NCI-H146 (cell line): ENCODE measurements at places on chromosomes 7 and 10.
A peak's percentile ranks its signal among the peaks of the same experiment; 100 is the strongest.

- DNase-seq, result no peak
Observed at GRCh38 chr10:76492026-76492425, 1060.6 kb downstream of the LRMDA start.

- DNase-seq, result no peak
Observed at GRCh38 chr7:21495731-21496130, 47.1 kb upstream of the DNAH11 start.

GRCh38 chr7:158811461-158811860 lies 17.8 kb downstream of the ESYT2 start:
- no peak for DNase-seq

DNA sequence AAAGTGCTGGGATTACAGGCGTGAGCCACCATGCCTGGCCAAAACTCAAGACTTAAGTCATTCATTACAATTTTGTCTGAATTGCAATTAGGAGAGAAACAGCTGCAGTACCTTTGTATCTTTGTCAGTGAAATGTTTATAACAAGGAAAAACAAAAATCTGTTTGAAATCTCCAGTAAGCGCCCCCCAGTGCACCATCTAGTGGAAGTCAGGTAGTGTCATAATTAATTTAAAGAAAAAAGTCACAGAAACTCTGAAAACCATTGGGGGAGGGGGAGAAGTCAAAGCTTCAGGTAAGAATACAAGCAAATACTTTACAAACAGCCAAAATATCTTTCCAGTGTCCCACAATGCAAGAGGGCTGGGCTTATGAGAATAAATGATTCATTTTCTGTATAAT lies 2.8 kb downstream of the MPP7 start:
- DNase-seq, result no peak

GRCh38 chr10:59216178-59216869 lies 39.9 kb downstream of the PHYHIPL start:
- DNase-seq, result no peak

GRCh38 chr10:52216852-52217251 lies 97.2 kb upstream of the DKK1 start:
- DNase-seq, result no peak

- DNase-seq, result no peak
Observed at GRCh38 chr7:113890331-113891030, 28.3 kb downstream of the PPP1R3A start.

GRCh38 chr10:32073128-32073527 lies 16.9 kb upstream of the KIF5B start:
- DNase-seq, result no peak

DNA sequence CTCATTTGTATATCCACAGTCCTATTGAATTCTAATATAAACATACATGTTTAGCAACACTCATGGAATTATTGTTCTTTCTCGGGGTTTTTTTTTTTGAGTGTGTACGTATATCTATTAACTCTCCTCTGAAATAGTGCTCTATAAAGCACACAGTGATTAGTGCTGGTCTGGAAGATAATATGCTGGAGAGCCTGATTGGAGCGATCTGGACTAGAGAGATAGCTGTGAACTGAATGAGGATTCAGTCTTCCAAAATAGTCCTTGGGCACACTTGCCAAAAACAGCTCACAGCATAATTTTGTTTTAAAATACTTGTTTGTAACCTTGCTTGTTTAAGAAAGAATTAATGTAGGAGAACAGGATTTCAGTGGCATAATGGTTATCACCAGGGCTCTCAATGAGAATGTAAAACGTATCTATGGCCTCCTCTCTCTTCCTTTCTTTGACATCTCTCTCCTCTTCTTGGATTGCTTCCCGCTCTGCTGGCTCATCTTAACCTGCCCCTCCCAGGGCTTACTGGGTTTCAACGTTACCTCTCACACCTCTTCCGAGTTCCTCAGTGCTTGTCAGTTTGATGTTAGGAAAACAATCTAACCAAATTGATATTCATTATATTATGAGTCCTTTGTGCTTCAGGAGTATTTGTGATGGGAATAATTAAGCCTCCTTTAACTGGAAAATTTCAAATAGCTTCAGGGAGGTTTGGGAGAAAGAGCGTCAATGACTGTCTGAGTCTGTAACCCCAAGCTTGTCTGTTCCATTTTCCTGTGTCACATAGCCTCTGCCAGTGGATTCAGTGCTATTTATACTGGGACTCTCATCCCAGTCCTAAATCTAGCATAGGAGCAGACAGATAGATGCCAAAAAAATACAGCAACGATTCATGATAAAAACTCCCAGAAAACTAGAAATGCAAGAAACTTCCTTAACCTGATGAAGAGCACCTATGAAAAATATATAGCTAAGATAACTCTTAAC lies 16.2 kb upstream of the AGK start:
- no peak for DNase-seq

- no peak for DNase-seq
Observed at GRCh38 chr7:131723926-131724325, 167.5 kb upstream of the PODXL start.

- DNase-seq, result no peak
Observed at GRCh38 chr10:7477538-7478334, 66.9 kb upstream of the SFMBT2 start.

DNA sequence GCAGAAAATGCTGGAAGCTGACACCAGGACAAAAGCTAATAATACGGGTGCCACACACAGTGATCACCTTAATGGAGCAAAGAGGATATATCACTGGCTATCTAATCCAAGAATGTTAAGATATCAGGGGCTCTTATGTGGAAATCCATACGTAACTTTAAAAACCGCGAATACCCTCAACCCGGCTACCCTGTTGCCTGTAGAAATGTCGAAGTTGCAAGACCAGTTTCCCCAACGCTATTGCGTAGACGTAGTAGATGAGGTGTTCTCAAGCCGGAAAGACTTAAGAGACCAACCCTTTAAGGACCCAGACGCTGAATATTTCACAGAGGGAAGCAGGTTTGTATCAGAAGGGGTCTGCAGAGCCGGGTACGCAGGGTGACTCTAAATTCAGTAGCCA lies 7.9 kb upstream of the CYREN start:
- DNase-seq, result no peak

GRCh38 chr10:30422981-30423654 lies 10.9 kb upstream of the MAP3K8 start:
- DNase-seq, result no peak

GRCh38 chr10:103429647-103430046 lies 22.5 kb downstream of the CALHM2 start:
- no peak for DNase-seq

DNA sequence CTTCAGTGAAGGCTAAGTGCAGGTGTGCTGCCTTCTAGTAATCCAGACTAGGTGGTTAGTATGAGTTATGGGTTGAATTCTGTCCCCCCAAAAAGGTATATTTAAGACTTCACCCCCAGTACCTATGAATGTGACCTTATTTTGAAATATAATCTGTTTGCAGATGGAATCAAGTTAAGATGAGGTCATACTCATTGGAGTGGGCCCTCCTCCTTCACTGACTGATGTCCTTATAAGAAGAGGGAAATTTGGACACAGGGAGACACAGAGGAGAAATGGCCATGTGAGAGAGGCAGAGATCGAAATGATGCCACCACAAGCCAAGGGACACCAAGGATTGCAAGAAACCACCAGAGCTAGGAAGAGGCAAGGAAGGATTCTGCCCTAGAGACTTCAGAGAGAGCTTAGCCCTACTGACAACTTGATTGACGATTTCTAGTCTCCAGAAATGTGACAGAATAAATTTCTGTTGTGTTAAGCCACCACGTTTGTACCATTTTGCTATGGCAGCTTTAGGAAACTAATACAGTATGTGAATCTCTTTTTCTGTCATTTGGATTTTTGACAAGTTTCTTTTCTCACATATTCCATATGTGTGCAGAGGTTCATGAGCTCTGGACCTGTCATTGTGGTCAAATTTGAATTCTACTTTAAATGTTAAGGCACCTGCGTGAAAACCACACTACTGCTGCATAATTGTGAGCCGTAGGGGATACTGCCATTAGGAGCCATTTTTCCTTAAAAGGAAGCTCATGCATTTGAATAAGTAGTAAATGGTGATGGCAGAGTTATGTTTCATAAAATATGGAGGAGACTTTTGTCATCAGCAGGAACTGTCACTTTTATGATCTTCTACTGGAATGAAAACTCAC lies 2.6 kb upstream of the RPA3 start:
- peak; percentile 31 for DNase-seq
